Stimulated activated CD8-positive, alpha-beta memory T cell treated with anti-CD3 and anti-CD28 coated beads, Interleukin-2, amount 100 ng/mL, for 48 hours (primary cell): ENCODE measurements at places on chromosomes 5 and 9.

- no peak for DNase-seq
Observed at GRCh38 chr9:70389621-70390266, 24.7 kb downstream of the KLF9 start.

GRCh38 chr5:129118405-129118804 lies 23.9 kb downstream of the ISOC1 start:
- no peak for DNase-seq

- peak; percentile 58 for DNase-seq
Observed at GRCh38 chr9:14693251-14693861, at the start of gene ZDHHC21. TSS of gene ZDHHC21 (minus strand) at chr9:14693432. CDS start at chr9:14674340, 19,092 bp downstream.

GRCh38 chr9:38680837-38681445 lies 39.0 kb downstream of the FAM240B start:
- no peak for DNase-seq

DNA sequence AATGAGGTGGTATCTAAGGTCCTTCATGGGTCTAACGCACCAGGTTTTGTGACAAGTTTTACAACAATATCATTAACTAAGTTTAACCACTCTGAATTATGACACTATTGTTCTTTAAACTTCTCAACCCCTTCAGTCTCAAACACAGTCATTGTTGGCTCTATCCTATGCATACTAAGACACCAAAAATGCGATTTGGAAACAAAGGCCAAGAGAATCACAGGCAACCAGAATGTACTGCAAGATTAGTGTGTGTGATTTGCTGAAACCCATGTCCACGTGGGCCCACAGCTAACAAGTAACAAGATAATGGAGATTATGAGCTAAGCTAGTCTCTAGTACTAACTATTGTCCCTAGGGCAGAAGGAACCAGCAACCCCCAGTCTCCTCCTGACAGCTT lies 142.2 kb upstream of the RANBP3L start:
- DNase-seq: no peak

GRCh38 chr9:133429641-133430161 lies 7.5 kb downstream of the ADAMTS13 start:
- no peak for DNase-seq

- no peak for DNase-seq
Observed at GRCh38 chr5:149782895-149783586, 52.9 kb downstream of the PPARGC1B start.

DNA sequence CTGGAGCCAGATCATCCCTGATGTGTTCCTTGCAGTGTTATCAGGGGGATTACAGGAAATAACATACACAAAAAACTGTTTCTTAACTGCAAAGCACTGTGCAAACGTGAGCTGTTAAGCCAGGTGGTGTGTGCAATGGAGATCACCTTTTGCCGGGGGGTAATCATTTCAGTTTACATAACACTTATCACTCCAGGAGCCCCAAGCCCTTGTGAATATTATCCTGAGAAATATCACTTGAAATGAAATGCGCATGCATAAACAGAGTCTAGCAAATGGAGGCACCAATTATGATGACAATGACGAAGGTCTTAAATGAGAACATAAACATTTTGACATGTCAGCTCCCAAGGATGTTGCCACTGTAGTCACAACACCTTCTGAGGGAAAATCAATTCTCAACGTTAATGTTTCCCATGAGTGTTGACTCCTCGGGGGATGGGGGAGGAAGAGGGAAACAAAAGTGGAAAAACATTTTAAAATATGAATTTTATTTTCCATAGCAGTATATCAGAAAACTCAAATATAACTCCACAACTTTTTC lies 54.5 kb upstream of the RAD23B start:
- DNase-seq: no peak

DNA sequence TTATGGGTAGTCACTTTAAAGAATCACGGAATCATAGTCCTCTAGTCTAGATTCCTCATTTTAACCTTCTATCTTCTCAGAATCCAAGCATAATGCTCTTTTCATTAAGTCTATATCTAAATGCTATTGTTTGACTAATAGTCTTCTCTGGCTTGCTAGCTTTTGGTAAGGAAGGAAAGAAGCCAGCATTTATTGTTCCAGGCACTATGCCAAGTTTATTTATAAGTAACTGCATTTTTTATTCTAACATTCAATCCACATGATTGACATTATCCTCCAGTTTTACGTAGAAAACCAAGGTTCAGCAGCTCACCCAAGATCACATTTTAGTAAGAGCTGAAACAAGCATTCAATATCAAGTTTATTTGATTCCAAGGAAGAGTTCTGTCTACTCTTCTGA lies 254.2 kb downstream of the SAXO1 start:
- no peak for DNase-seq

DNA sequence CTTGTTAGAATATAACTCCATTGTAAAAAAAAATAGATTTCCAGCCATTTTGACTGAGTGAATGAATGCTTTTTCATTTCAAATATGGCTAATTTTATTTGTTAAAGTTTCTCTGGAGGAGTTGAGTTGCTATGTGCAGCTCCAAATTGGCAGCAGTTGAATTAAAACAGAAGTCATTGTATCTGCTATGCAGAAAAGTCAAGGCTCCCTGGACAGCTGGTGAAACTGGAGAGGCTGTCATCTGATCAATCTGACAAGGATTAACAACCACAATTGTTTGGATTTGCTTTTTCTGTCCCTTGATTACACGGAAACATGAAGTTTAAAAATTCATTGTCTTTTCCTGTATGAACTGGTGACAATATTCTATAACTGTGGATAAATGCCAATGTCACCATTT lies 713.9 kb downstream of the EFNA5 start:
- no peak for DNase-seq

DNA sequence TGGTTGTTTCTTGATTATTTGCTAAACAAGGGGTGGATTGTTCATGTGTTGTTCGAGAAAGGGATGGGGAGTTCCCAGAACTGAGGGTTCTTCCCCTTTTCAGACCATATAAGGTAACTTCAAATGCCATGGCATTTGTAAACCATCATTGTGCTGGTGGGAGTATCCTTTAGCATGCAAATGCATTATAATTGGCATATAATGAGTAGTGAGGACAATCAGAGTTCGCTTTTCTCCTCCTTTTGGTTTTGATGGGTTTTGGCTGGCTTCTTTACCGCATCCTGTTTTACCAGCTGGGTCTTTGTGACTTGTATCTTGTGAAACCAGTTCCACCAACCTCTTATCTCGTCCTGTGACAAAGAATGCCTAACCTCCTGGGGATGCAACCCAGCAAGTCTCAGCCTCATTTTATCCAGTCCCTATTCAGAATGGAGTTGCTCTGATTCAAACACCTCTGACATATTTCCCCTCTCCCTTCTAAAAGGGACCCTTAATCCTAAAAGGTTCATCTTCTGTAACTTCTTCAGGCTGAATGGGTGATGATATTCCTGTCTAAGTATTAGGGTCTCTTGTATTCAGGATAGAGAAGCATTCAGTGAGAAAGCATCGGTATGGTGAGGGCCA lies 8.7 kb upstream of the FBN2 start:
- no peak for DNase-seq

DNA sequence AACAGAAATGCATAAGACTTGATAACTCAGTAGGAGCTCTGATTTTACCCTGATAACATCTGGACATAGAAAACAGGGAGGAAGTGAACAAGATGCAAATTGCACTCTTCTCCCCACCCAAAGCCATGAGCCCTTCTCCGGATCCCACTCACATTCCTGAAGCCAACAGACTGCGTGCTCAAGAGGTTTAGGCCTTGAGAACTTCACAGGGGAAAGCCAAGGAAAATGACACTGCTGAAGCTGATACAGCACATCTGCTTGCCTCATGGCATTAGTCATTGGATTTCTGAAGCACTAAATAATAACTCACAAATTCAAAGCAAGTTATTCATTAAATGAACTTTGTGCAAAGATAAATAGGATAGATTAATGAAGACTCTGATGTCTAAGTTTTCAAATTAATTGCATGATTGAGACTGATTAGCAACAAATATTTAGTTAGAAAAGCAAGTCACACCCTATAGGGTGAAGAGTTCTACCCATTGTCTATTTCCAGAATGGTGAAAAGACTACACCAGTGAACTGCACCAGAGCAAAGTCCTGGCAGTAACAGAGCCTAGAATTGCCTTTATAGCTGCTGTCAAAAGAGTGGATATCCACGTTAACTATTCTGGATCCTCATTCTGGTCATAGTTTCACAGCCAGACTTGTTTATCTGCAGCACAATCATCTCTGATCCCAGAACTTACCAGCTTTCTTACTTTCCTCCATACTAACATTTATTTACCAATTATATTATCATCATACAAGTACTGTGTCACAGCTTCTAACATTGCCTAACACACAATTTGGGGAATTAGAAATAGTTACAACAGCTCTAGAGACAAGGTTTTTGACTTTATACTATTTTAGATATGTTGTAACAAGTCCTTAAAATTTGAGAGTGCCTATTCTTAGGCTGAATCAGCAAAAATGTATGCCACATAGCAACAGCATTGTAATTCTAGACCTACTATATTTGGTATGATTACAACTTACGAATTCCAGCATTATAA lies 432.1 kb upstream of the RGMB start:
- DNase-seq: no peak

DNA sequence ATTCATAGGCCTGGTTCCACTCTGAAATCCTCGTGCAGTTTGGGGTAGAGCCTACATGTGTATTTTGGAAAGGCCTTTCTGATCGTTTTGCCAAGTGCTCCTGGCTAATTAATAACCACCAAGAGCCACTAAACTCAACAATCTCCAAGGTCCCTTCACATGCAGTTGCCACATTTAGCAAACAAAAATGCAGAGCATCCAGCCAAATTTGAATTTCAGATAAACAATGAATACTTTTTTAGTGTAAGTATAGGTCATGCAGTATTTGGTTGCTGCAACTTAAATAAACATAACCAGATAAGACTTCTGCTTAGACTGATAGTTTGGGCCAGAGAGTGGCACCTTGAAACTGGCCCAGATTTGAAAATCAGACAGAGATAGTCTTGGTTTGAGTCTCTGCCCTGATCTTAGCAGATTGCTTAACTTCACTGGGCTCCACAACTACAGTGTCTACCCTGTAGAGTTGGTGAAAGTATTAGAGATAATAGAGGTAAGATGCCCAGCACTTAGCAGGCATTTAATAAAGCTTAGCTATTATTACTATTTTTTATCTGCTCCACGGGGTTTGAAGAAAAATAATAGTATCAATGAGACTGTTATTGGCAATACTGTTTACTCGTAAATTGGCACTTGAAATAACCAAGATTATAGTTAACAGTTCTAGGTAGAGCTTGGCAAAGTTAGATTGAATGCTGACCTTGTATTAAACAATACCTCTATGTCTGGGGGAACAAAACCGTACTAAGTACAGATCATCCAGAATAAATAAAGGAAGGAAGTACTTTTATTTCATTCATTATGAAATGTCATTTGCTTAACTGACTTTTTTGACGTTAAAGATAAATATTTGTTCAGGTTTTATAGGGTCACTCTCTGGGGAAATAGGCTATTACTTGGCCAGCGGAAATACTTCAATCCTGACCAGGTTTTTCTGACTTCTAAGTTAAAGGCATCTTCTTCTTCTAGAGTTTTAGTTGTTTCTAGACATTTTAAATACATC lies 274.8 kb downstream of the DOCK8 start:
- no peak for DNase-seq

DNA sequence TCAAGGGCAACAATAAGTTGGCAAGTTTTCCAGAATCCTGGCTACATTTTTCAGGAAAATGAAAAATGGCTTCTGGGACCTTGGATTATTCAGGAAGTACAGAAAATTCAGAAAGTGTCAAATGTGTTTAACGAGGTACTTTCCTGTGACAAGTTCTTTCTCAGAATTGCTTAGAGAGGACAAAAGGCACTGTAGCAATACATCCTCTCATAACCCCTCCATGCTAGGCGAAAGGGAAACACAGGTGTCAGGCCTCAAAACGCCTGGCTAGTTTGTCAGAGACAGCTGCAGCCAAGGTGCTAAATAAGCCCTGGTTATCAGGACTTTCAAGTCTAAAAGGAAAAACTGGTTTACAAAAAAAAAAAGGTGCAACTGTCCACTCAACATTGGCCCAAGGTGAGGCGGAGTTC lies 115.2 kb downstream of the GNAQ start:
- DNase-seq: no peak

DNA sequence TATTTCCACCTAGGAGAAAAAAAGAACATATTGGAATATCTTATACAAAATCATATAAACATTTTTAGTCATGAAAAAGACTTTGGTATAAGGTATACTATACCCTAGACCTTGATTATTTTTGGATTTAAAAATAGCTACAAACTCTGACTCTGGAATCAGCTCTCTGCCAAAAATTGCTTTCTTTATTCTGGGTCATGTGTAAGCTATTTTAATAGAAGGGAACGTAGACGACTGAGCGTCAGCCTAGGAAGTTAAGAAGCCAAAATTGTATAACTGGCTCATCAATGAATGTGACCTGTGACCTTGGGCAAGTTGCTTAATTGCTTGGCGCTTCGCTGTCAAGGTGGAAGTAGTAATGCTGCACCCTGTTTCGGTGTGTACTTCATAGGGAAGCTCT lies 157.1 kb downstream of the PARP8 start:
- no peak for DNase-seq

- no peak for DNase-seq
Observed at GRCh38 chr5:76325876-76326491, 77.1 kb upstream of the IQGAP2 start.

DNA sequence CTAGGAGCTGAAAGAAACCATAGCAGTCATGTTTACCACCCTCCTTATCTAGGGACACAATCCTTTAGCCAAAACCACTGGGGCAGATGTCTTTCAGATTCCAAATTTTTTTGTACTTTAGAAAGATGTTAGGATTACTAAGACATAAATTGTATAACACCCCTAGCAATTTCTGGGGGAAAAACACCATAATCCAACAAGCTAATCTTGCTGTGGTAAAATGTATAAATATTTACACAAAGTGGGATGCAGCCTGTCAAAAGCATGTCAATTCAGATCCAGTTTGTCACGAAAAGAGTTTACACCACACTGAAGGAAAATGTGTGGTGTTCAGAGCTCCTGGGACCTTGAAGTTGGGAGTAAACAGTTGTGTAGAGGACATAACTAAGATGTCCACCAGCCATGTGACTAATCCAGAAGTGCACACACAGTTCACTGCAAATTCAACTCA lies 274.3 kb downstream of the ADAMTSL1 start:
- no peak for DNase-seq

DNA sequence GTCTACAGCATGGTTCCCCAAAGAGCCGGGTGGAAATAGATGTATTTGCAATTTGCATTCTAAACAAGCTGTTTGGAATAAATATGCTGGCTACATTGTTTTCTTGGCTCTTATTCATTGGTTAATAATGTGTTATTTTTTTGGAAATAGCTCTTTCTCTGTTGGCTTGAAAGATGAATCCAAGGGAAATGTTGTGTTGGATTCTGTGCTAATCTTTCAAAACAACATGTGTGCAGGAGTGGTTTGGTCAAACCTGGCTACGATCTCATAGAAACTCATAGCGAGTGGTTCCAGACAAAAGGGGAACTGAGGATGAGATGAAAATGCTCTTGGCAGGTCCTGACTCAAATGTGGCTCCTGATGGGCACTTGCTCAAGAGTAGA lies 63.7 kb upstream of the CXCL14 start:
- DNase-seq: no peak

DNA sequence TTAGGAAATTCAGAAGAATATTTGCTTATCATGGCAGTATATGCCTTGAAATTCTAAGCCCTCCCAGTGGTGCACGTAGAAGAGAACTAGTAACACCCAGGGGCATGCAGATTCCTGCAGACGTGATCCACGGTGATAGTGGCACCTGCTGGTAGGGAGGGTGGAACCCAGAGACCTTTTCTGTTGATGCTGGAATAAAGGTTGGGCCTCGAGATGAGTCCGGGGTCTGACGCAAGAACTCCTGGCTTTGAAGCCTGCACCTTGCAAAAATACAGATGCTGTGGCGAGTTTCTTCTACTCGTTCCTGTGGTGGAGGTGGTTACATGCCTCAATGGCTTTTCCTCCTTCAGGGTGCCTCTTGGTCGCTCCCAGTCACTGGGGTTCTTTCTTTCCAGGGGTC lies 39.5 kb upstream of the PHF2 start:
- DNase-seq: no peak
